ENCODE measurements at places on chromosomes 1 and 21.

- DNase-seq, result no peak
Observed at GRCh38 chr1:70961374-70961975, 86.1 kb downstream of the PTGER3 start.

GRCh38 chr1:61570191-61570590, 154.8 kb downstream of the TM2D1 start:
- DNase-seq, result no peak

DNA sequence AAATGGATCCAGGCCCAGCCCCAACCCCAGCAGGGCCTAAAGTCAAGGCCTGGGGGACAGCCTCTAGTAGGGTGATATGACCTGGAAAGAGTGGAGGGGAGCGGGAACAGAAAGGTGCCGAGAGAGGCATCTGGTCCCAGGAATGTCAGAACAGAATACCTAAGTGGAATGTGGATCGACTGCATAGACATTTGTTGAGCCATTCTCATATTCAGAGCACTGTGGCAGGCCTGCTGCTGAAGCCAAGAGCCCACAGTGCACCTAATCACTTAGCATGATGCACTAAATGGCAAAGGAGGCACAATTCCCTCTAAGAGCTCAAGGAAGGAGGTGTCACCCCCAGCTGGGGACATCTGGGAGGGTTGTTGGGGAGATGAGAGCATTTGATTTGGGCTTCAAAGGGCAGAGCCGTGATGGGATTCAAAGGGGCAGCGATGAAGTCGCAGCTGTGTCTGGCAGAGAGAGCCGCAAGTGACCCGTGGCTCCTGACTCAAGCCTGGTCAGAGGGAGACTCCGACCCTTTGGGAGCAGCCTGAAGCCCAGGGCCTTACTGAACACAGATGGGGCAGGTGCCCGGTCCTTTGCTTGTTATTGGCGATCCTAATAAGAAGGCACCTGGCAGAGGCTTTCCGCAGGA, 8.6 kb upstream of the PKP1 start:
- DNase-seq, result no peak

- DNase-seq, result no peak
Observed at GRCh38 chr1:11350265-11350664, 77.3 kb downstream of the UBIAD1 start.

- DNase-seq, result no peak
Observed at GRCh38 chr1:24906760-24907490, 23.2 kb downstream of the RUNX3 start.

GRCh38 chr1:217053676-217054075, 330.4 kb upstream of the ESRRG start:
- no peak for DNase-seq

GRCh38 chr1:36475910-36476604, 6.7 kb downstream of the CSF3R start:
- no peak for DNase-seq

DNA sequence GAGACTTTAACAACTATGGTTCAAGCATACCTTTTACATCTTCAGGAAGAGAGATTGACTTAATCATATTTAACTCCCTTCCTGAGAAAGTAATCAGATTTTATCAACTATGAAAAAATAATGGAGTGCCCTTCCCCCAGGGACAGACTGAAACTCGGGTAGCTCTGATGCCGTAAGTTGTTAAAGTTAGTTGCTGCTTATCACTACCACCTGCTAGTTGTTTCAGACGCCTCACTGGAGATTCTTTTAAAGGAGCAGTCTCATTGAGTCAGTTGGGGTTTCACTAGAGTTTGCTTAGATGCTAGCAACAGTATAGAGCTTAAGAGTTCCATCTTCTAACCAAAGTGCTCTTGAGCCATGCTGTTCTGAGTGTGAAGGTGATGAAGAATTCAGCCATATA, 17.0 kb upstream of the TRAF5 start:
- no peak for DNase-seq

- no peak for DNase-seq
Observed at GRCh38 chr1:243292117-243292516, 36.3 kb downstream of the SDCCAG8 start.

- DNase-seq, result peak; percentile 51
Observed at GRCh38 chr1:975896-976683, 5.8 kb downstream of the PERM1 start.

DNA sequence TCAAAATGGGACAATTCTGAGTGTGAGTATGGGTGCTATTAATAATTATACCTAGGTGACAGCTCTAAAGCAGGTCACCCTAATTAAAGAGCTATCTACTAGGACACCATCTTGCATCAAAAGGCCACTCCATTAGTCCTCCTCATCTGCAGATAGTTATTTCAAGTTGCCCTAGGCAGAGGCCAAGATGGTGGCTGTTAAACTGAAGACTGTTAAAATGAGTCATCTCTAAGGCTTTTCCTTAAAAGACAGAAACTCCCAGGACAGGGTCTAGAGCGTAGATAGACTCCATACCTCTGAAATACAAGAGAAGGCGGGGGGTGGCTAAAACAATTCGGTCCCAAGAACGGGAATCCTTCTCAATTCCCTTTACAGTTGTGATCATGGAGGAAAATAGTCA, 4.5 kb upstream of the ZNF697 start:
- no peak for DNase-seq

GRCh38 chr1:37931102-37931360, 15.8 kb downstream of the INPP5B start:
- no peak for DNase-seq

DNA sequence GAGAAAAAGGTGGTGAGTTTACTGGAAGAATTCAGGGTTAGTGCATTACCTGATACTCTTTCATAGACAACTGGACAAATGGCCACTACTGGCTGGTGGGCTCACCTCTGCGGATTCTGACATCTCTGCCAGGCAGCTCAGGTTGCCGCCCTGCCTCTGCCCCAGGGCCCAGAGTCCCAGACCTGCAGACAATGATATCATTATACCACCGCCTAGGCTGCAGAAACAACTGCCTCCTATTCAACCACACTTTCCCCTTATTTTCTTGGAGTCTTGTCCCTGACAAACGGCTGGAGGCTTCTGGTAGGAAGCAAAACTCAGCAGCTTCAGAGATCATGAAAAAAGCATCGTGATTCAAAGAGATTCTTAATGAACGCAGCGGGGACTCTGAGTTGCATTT, 37.0 kb downstream of the IRF2BP2 start:
- no peak for DNase-seq

- no peak for DNase-seq
Observed at GRCh38 chr1:39104158-39105060, 78.3 kb downstream of the NDUFS5 start.

GRCh38 chr1:198849093-198849492, 210.3 kb downstream of the PTPRC start:
- DNase-seq, result no peak

GRCh38 chr1:192256674-192257334, 60.0 kb upstream of the RGS21 start:
- no peak for DNase-seq

DNA sequence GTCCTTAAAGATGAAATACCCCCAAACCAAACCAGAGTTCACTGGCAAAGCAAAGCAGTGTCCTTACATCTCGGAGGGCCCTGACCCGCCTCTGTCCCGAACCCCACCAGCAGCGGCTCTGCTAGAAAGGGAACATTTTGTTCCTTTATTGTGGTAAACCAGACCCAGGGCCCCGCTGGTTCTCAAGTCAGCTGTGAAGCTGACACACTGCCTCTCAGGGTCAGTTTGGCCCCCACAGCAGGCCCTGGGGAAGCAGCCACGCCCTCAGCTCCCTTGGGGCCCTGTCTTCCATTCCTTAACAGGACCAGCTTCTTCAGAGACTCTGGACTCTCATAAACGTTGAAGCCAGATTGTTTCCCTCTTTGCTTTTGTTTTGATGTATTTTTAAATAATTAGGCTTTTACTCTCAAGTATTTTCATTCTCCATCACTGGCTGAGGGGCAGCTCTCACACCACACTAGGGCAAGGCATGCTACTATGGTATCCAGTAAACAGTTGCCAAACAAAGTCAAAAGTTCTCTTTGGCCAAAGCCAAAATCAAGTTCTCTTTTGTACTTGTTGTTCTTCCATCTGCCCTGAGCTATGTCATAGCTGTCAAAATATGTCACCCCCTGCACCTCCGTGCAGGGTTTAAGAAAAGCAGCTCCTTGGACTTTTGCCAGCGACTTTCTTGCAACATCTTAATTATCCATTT, 61.1 kb upstream of the ANGPTL1 start:
- DNase-seq, result no peak

DNA sequence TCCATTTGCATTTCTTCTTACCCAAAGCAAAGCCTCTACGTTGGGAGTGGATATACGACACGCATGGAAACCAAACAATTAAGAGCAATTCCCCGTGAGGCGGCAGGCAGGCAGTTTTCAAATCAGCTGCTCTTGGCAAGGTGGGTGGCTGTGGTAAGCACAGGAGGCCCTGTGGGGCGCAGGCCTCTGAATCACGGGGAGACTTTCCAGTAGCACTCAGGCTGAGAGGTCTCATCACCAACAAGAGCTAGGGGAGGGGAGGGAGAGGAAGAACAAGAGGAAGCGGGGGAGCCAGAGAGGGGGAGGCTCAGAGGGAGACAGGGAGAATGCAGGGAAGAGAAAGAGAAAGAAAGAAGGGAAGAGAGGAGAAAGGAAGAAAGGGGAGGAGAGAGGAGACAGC, 56.4 kb downstream of the MT1HL1 start:
- no peak for DNase-seq

DNA sequence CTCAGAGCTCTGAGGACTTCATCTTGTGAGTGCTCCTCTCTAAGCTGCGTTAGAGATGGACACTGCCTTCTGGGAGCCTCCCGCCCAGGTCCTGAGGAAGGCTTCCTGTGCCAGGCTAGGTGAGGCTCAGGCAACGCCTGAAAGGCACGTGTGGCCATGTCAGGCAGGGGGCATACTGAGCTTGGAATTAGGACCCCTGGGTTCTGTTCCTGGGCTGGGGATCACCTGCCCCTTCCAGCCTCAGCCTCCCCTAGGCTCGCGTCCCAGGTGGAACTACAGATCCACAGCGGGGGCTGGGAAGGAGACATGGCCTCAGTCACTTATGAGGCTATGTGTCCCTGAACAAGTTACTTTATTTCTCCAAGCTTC, 10.0 kb upstream of the ASCL5 start:
- DNase-seq, result no peak

DNA sequence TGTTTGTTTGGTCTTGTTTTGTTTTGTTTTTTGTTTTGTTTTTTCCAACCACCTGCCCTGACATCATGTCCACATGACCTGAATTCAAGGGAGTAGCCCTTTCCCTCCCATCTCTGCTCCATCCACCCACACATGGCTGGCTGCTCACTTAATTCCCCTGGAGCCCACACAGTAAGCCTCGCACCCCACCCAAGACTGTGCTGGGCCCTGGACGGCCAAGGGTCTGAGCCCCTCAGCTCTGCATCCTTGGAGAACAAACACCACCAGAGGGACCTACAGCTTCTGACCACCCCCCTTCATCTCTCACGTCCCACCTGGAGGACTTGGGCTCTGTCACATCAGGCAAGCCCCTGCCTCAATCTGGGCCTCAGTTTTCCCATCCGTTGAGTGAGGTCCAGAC, 39.1 kb downstream of the MATN1 start:
- DNase-seq, result no peak

DNA sequence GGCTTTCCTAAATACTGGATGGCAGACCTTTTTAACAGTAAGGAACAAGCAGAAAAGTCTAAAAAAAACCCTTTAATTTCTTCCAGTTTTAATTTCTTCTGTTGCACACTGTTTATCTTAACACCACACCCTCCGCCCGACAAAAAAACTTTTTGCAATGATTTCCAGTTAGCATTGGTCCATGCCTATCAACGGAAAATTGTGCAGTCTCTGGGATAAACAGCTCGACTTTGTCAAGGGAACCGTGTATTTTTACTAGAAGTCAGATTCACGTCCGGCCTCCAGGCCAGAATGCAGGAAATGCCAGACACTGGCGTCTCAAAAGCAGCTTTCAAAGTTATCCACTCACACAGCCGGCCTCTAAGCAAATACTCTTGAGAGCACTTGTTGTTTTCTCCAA, 378 bp upstream of the NUP210L start:
- DNase-seq, result no peak

DNA sequence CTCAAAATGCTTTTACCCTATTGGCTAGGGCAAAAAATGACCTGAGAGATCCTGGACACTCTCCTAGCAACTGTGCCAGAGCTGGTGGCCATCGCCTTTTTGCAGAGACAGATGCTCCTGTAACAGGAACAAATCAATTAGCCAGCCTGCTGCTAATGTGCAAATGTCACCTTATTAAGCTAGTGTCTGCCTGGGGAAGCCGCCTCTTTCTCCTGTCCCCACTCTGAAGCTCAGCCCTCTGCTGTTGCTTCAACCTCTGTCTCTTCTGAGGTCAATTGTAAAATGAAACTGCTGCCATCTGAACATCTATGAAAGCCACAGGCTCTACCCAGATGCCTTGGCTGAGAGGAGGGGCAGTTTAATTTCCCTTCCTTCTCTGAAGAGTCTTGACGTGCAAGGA, 85.5 kb upstream of the CACNA1E start:
- no peak for DNase-seq

DNA sequence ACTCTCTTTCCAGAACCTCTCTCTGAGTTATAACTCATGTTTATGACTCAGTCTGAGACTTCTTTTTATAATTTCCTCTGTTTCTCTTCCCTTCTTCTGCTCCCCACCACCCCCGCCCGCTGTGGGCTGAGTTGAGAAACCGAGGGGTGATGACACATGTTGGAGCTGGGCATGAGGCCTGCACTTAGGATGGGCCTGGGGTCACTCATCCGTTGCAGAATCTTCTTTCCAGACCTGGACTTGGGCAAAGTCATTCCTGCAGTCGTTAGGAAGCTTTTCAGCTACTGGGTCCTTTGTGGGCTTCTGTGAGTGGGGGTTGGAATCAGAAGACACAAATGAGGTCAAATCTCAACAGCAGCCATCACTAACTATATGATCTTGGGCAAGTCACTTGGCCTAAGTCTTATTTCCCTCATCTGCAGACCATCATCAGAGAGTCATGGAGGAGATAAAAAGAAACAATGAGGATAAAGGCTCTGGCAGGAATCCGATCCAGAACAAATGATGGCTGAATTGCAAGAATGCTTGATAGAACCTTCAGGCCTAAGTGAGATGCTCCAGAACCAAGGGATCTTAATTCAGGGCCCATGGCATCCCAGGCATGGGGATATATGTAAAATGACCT, 53.4 kb downstream of the RPS6KA1 start:
- DNase-seq, result peak; percentile 73

GRCh38 chr1:31373056-31373896, at the start of gene FABP3:
Gene FABP3 (minus strand): TSS chr1:31373076. CDS start chr1:31373014, 62 bp downstream.
- DNase-seq, result no peak

DNA sequence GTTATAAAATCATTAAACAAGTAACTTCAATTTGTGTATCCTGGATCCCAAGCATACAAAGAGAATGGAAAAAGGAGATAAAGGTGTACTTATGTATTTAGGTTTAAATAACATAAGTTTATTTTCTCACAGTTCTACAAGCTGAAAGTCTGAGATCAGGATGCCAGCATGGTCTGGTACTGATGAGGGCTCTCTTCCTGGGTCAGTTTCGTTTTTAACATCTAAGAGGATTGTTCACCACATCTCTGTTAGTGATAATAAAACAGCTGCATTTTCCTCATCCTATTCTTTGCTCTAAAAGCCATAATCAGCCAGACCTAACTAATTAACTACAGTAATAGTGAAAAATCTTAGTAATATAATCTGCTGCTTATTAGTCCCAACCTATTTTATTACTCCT, 5.2 kb downstream of the EGLN1 start:
- no peak for DNase-seq

GRCh38 chr1:39061951-39062350, 35.8 kb downstream of the NDUFS5 start:
- no peak for DNase-seq

- no peak for DNase-seq
Observed at GRCh38 chr1:18325136-18325535, 155.6 kb upstream of the KLHDC7A start.
